ENCODE measurements at places on chromosomes 1 and 21.

- no peak for DNase-seq
Observed at GRCh38 chr1:98940069-98940721, 64.5 kb downstream of the PLPPR5 start.

DNA sequence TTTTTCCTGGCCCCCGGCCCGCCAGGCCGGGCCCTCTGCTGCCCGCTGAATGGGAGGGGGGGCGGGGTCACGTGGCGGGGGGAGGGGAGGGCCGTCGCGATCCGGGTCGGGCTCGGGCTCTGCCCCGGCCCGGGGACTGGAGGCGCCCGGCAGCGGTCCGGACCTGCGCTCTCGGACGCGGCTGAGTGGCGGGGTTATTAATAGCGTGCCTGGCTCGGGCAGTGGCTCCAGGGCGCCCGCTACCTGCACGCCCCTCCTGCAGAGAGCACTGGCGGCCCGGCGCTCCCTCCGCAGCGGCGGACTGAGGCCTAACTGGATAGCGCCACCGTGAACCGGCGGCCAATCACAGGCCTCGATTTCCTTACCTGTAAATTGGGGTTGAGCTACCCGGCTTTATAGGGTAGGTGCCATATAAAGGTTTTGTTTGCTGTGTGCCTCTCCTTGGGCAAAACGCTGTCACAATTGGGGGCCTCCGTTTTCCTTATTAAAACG is 28.1 kb downstream of the AHDC1 start:
- peak; percentile 85 for DNase-seq

DNA sequence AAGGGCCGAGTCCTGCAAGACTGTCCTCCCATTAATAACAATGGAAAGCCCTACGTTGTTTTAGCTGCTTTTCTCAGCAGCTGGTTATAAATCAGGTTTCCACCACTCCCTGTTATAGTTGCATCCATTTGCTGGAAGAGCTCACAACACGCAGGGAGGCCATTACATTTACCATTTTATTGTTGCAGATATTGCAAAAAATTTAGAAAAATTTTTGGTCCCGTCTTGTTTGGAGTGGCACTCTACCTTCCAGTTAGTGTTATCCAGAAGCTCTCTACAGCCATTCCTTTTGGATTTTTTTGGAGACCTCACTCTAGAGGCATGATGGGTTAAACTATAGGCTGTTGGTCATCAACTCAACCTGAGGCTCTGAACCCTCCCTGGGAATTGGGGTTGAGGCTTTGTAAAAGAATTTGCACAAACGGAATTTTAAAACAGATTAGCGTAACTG is 1532.1 kb upstream of the TPTE start:
- peak; percentile 86 for DNase-seq

- no peak for DNase-seq
Observed at GRCh38 chr21:38702196-38702595, 103.5 kb upstream of the ETS2 start.

DNA sequence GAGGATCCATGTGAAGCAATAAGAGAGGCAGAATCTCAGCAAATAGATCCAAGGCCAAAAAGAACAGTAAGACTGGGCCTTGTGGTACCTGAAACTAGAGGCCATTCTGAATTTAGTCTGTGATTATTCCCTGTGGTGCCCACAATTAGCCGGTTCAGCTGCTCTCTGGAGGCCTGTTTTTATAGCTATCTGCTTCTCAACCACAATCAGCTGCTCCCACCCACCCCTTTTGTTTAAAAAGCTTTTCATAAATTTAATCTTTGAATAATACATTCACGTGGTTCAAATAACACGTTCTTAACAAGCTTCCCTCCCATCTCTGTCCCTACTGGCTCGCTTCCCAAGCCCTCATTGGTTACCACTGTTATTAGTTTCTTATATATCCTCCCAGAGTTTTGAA is 18.0 kb downstream of the UBE2T start:
- DNase-seq, result no peak

DNA sequence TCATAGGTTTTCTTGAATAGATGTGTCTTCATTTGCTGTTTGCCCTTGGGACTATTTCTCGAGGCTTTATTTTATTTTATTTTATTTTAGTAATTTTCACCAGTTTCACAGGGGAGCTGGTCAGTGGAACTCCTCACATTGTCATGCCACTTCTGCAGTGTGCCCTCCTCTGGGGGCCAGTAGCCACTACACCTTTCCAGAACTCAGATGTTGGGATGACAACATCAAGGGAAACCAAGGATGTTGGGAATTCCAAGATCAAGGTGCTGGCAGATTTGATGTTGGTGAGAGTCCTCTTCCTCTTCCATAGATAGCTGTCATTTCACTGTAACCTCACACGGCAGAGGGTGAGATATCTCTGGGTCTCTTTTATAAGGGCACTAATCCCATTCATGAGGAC is 35.5 kb downstream of the SLC26A9 start:
- peak; percentile 75 for DNase-seq

GRCh38 chr1:229410370-229410691 is 23.6 kb downstream of the ACTA1 start:
- no peak for DNase-seq

GRCh38 chr1:20719261-20719660 is 1.5 kb upstream of the KIF17 start:
- no peak for DNase-seq

DNA sequence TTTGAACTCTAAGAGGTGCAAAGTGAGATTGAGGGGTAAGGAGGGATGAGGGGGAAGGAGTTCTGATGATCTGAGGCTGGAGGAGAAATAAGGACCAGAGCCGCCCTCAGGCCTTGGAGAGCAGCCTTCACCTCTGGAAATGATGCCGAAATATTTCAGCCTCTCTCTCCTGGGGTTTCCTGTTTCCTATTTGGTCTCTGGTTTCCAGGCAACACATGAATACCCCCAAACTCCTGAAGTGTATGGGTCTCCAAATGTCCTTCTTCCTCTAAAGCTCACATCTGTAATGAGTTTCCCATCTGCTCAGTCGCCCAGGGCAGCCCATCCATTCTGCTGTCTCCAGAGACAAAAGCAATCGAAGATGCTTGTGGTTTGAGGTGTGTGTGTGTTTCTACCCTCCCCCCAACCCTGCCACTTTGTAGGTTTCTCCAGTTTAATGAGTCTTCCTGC is 52.0 kb upstream of the FAM20B start:
- DNase-seq, result peak; percentile 26

DNA sequence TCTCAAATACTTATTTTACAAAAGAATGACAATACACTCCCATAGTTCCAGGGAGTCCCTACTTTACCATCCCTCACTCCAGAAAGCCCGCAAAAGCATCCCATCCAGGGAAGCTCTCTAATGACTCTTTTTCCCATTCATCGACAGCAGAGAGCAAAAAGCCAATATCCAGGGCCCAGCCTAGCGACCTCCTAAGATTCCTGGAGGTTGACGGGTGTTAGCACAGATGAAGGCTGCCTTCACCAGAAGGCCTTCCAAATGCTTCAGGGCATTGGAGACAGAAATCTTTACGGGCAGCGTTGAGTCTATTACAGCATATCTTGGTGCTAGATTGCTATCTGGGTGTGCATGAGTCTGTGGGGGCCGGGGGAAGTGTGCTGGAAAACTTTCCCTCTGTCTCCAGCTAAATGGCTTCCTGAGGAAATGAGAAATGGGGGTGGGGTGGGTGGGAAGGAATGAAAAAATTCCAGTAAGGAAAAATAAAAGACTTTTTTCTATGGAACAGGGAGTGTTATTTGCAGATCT is 136.6 kb downstream of the PROX1 start:
- no peak for DNase-seq

GRCh38 chr1:170175041-170175440 is 29.3 kb downstream of the NTMT2 start:
- no peak for DNase-seq

- DNase-seq, result no peak
Observed at GRCh38 chr1:75198761-75199160, 64.6 kb downstream of the LHX8 start.

- no peak for DNase-seq
Observed at GRCh38 chr1:20033420-20033819, 36.6 kb upstream of the PLA2G5 start.

DNA sequence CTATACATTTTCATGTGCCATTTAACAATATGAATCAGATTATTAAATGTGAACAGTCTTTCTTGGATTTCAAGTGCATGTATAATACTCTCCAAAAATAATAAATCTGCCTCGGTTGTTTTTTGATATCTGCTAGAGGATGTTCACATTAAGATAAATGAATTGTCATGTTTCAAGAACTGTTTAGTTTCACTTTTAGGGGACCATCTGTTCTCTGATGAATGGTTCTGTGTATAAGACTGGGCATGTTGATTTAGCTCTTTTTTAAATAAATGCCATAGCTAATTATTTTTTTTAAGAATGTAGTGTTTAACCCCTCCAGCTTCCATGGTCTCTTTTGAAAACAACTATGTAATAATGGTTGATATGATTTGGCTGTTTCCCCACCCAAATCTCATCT is 1245.1 kb upstream of the ADGRL4 start:
- DNase-seq, result no peak
